WERI-Rb-1 (cell line): ENCODE measurements at places on chromosomes 1 and 21.

DNA sequence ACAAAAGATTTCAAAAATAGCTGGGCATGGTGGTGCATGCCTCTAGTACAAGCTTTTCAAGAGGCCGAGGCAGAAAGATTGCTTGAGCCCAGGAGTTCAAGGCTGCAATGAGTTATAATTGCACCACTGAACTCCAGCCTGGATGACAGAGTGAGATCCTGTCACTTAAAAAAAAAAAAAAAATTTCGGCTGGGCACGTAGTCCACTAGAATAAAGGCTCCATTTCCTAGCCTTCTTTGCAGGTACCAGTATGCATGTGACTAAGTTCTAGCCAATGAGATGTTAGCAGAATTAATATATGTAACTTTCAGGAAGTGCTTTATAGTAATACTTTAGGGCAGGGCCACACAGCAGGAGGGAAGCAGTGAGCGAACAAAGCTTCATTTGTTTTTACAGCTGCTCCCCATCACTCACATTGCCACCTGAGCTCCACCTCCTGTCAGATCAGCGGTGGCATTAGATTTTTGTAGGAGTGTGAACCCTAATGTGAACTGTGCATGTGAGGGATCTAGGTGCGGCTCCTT, 28.8 kb upstream of the SYDE2 start:
- DNase-seq: no peak

GRCh38 chr1:171642197-171642596, 10.3 kb downstream of the MYOC start:
- no peak for DNase-seq

- DNase-seq: no peak
Observed at GRCh38 chr1:56586502-56586901, 7.1 kb upstream of the PLPP3 start.

DNA sequence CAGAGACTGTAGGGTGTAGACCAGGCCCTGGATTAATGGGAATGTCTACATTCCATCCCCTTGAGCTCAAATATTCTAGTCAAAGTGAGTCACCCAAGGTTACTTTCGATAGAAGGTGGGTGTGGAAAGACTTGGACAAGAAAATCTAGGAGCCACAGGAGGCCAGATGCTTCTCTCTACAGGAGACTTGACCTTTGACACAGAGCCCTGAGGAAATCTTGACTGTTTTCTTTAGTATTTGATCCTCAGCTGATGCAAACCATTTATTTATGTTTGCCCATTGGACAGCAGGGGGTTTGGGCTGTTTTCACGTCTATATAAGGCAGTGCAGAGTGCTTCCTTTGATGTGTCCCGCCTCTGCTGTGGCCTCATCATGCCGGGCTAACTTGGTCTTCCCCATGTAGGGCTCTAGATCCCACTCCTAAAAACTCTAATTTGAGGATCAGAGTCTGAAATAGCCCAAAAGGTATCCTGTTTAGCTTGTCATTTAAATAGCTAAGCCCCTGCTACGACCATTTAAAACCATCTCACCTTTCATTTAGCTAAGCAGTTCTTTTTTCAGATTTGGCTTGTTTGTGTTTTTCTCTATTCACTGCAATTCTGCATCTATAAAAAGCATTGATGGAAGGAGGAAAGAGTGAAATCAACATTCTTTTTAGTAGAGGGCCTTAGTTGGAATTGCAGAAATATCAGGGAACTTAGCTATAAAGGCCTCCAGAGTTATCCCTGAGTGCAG, 15.5 kb upstream of the MAP3K7CL start:
- no peak for DNase-seq

DNA sequence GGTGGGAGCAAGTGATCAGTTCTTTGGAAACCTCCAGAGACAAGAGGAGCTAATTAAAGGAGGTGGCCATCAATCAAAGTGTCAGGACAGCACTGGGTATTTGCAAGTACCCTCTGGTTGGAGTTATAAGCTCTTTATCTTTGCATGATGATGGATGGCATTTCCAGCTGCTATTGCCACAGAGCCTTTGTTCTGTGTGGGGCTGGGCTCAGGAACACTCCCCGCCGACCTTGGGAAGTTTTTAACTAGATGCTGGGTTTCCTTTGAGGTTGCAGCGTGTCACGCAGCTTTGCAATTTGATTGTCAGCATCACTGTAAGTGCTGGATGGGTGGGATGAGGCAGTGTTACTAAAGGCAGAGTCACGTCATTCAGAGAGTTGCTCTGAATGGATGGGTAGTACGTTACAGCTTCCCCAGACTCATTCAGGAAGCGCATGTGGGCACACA, 68.9 kb downstream of the CNIH3 start:
- DNase-seq: no peak

DNA sequence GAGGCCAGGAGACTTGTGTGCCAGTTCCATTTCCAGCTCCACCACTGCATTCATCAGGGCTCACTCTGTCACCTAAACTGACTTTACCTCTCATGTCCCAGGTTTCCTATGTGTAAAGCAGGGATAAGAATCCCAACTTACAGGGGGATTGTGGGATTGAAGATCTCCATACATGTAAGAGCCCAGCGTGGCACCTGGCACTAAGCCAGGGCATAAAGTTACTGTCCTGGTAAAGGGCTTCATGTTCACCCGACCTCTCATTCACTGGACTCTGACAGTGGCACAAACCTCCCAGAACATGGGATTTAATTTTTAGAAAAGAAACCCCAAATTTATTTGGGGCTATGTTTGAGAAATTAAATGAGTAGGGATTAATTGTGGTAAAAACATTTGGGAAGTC, 8.9 kb upstream of the IGFN1 start:
- DNase-seq: no peak

DNA sequence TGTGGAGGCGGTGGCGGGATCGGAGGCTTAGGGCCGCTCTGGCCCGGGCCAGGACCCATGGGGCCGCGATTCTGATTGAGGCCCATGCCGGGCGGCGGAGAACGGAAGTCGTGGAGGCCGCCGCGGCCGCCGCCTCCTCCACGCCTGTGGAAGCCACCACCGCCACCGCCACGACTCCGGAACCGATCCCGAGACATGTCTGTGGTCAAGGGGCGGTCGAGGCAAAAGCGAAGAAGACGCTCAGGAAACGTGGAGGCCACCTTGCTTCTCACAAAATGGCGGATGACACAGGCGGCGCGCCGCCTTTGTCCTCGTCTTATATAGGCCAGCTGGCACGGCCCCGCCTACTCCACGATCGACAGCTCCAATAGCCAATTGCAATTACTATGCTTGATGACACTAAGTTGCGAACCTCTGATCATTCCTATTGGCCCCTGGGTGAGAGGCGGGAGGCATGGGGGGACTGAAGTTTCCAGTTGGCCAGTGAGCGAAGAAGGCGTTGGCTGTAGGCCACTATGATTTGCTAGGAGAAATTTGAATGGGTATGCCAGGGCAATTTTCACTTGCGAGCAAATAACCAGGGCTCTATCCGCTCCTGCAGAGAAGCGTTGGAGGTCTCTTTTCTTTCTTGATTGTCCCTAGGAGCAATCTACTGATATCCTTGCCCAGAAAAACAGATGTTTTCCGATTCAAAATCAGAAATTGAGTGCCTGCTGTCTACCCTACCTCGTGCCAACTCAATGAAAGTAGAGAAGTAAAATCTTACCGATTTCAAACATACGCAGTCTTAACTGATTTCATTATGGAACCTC, at the start of gene SFPQ:
SFPQ (minus strand) TSS at position 293 of the 812 bp plus-strand sequence; CDS start at position 197, 96 bp downstream.
- peak; percentile 97 for DNase-seq

- DNase-seq: no peak
Observed at GRCh38 chr1:198558402-198558801, 17.9 kb upstream of the ATP6V1G3 start.

DNA sequence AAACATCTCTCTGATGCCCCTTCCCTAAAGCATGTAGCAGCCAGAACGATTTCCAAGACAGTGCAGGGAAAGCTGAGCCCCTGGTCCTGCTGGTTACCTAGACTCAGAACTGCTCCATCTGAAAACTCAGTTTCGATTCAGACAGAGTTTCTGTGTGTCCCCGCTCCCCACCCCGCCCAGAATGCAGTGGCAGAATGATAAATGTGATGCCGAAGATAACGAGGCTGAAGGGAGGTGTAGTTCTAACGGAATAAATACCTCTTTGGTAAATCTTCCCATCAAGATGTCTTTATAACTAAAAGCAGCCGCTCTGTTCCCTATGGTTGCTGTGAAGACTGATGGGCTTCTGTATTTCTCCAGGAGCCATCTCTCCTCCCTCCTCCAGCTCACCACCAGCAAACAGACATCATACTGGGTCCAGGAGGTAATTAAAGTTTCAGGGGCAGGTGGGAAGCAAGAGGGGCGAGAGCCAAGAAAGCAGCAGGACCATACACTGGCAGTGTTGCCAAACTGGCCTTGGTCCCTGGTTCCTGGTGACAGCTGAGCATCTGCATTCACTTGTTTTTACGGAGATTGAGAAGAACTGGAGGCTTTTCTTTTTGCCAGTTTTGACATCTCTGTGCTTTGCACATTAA, 76.9 kb downstream of the DDX20 start:
- DNase-seq: no peak
